Activated T-helper 1 cell treated with anti-CD3 and anti-CD28 coated beads, Interleukin-2, amount 50 U/mL, for 16 hours (primary cell): ENCODE measurements at places on chromosomes 7 and 10.

GRCh38 chr7:29282819-29283414 lies 88.3 kb downstream of the CHN2 start:
- DNase-seq: no peak

GRCh38 chr7:43199371-43200160 lies 87.1 kb downstream of the HECW1 start:
- no peak for DNase-seq

- DNase-seq: no peak
Observed at GRCh38 chr7:50362712-50363282, 58.3 kb downstream of the IKZF1 start.

DNA sequence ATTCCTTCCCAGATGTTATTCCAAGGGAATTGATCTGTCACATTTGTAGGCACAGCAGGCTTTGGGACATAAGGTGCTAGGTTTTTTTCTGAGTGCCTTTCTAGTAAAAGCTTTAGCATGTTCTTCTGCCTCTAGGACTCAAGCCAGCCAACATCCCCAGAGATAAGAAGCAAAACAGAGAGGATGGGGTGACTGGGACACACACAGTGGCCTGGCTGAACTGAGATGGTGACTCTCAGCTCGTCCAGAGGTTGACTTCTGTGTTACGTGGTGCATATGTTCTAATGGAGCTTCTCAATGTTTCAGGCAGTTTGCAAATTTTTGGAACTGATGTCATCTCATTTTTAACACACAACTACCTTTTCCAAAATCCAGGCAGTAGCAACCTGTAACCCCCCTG lies 188.1 kb upstream of the CELF2 start:
- no peak for DNase-seq

- DNase-seq: no peak
Observed at GRCh38 chr7:30459591-30460245, 18.9 kb downstream of the NOD1 start.

- no peak for DNase-seq
Observed at GRCh38 chr7:117152213-117153007, 170.4 kb downstream of the WNT2 start.

DNA sequence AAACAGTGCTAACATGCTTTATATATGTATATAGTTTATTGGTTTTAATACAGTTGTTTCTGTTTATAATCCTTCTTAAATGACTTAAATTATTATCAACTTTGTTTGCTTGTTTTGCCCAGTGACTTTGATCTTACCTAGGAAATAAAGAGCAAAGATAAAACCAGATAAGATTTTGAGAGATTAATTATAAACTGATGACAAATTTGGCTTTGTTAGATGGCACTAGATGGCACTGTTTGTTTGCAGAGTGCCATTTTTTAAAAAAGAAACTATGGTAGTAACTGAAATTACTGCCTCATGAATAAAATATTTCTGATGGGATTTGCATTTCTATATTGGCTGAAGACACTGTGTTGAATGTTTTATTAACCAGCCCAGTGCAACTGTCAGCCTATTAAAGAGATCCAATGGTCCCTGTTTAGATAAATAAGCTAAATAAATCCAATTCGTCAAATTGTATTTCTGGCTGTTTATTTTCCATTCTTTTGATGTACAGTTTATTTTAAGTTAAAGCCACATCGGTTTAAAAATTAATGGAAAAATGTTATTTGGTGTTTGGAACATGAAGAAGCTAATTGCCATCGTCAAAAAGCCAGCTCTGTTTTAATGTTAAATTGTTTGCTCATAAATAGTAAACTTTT lies 28.7 kb downstream of the VTI1A start:
- no peak for DNase-seq

DNA sequence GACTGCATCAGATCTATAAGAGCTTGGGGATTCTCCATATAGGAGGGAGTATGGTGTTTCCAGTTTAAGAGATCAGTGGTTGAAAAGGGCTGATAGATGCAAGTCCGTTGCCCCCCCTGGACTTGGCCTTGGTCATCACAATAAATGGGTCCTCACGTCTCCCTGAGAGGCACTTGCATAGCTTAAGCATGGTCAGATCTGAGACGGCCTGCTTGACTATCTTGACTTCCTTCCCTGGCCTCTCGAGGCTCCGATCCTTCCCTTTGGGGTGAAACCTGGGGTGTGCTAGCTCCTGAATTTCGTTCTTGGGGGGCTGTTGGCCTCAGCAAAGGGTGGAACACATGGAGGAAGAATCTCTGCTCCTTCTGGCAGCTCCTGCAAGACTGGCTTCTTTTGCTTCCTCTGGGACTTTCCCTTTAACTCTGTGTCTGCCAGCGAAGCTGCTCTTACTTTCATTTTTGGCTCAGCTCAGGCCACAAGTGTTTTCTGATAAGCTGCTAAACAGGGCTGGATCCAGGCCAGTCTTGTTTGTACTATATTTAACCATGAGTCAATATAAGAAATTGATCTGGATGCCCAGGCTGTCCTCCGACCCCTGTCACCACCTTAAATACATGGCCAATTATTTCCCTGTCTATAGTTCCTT lies 11.2 kb upstream of the ZNF485 start:
- DNase-seq: no peak

- DNase-seq: peak; percentile 58
Observed at GRCh38 chr10:118698421-118698820, 56.3 kb downstream of the CACUL1 start.

DNA sequence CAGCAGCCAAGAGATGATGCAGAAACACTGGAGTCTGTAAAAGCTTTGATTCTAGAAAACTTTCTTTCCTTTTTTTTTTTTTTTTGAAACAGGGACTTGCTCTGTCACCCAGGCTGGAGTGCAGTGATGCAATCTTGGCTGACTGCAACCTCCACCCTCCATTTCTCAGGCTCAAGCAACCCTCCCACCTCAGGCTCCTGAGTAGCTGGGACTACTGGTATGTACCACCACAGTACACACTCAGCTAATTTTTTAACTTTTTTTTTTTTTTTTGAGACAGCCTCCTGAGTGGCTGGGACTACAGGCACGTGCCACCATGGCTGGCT lies 17.0 kb upstream of the BAG3 start:
- DNase-seq: no peak

GRCh38 chr7:152869677-152870051 lies 110.1 kb downstream of the ACTR3B start:
- no peak for DNase-seq

DNA sequence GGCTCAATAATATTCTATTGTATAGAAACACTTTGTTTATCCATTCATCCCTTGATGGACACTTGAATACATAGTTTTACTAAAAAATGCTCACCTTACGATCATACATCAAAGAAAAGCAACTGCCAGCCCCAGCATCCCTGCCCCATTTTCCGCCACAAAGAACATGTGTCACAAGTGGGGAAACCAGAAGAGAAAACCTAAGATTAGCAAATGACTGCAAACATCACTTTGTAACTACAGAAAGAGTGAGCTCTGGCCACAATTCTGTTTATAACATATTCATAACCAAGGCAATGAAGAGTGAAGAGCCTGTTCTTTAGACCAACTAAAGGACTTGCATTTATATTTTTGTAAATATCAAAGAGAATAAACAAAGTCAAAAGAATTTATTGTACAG lies 89.8 kb downstream of the DOCK4 start:
- no peak for DNase-seq

DNA sequence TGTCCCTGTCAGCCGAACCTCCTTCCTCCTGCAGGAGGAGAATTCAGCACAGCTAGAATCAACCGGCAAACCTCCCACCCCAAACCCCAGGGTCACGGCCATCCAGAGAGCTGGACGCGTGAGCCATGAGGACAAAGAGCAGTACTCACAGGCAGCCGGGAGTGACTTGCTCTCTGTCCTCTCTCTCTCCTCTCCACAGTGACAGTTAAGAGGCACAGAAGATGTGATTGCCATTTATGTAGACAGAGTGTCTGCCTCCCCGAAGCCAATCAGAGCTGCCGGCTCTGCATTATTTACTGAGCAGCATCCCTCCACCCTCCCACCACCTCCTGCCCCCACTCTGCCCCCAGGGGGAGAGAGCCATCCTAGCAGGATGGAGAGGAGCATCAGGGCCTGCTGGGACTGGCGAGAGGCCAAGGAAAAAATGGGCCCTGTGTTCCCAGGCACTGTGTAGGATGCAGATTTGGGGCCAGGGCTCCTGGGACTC lies 4.3 kb downstream of the DDC start:
- no peak for DNase-seq

- no peak for DNase-seq
Observed at GRCh38 chr10:16381083-16381482, 55.7 kb upstream of the PTER start.

- no peak for DNase-seq
Observed at GRCh38 chr10:119642556-119643111, 8.5 kb upstream of the BAG3 start.

DNA sequence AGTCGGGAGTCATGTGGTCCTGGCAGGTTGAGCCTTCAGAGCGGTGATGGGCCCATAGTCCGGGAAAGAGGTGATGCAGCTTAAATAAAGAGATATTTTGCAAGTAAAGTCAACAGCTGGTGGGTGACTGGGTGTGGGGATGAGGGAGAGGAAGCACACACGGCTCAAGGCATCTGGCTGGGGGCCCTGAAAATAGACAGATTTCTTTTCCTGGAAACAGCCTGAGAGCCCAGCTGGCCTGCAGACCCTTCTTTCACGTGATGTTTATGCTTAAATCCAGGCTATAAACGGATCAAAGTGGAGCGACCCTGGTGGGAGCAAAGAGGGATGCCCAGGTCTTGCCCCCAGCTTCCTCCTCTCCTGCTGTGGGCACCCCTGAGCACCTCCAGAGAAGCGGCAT lies 149.1 kb downstream of the TEX36 start:
- DNase-seq: no peak

GRCh38 chr7:109637428-109637990 lies 1067.8 kb downstream of the DNAJB9 start:
- DNase-seq: no peak

DNA sequence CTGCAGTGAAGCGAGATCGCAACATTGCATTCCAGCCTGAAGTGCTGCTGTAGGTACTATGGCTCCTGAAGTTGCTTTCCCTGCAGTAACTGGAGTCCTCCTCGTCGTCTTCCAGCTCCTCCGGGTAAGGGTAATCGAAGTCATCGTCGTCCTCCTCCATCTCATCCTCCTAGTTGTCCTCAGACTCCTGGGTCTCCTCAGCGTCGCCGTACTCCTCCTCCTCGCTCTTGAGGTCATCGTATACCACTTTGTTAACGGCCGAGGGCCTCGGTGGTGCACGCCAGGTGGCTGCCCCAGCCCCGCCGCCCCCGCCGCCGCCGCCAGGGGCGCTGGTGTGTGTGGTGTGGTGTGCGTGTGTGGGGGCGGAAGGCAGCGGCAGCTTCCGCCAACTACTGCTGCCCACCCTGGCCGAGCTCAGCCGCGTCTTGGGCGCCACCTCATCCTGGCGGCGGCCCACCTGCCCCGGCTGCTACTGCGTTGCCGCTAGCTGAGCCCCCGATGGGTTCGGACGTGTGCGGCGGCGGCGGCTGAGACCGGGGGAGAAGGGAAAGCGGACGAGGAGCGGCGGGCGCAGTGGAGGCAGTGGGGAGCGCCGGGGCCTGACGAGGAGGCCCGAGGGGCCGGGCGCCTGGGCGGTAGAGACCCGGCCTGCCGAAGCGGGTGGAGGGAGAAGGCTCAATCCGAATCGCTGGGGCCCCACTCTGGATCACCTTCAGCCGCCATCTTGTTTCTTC lies 11.8 kb upstream of the ACBD5 start:
- peak; percentile 74 for DNase-seq
